SHP77 treated with DMSO at 0.1 percent for 48 hours (cell line): ENCODE measurements at places on chromosomes 4 and X.

- DNase-seq, result no peak
Measured at GRCh38 chrX:16814597-16814996, 28.3 kb downstream of the TXLNG start.

DNA sequence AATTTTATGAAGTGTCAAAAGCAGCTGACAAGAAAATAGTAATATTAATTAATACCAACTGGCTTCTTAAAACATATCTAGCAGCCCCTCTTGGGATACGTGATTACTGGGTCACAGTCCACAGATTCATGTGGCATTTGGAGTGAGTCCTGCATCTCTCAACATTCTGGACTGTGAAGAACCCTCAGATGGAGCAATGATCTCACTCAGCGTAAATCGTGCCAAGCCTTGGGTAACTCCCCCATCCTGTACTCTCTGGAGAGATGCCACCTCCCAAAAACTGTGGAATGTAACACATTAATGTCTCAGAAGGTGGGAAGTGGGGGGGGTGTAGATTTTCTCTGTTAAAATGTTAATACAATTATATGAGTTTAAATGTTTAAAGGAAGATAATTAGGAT, 118.2 kb upstream of the IQCM start:
- DNase-seq, result no peak

- peak; percentile 2 for DNase-seq
Measured at GRCh38 chrX:27336466-27337091, 126.6 kb downstream of the PPP4R3C start.

- no peak for DNase-seq
Measured at GRCh38 chrX:131572372-131573014, 28.6 kb downstream of the OR13H1 start.

DNA sequence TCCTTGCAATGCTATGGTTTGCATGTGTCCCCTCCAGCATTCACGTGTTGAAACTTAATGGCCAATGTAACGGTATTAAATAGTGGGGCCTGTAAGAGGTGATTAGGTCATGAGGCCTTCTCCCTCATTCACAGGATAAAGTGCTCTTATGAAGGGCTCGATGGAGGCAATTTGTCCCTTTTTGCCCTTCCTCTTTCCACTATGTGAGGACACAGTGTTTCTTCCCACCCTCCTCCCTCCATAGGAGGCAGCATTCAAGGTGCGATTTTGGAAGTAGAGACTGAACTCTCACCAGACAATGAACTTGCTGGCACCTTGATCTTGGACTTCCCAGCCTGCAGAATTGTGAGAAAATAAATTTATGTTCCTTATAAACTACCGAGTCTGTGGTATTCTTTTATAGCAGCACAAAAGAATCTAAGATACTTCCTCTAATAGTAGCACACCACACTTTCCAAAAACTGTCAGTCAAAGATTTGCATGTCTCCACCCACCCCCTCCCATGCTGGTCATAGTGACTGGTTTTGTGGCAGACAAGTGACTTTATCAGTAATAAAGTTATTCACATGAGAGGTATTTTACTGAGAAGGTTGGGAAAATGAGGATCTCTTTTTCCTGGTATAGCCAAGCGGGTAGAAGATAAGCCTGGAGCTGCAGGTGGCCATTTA, 113.5 kb upstream of the TTC29 start:
- DNase-seq, result no peak

DNA sequence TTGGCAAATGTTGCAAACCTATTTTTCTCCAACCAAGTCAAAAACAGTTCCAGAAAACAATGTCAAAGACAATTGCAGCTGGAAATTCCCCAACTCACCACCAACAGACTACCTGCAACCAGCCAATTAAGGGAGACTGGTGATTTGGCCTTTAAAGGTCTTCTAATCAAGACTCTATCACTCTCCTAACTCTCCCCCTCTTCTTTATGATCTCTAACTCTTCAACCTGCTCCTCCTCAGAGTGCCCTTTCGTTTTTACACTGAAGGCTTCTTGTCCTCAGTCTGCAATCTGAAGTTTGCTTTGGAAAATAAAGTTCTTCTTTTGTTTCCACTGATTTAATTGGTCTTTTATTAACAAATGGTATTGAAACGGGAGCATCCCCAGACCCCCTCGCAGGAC, 203.9 kb downstream of the TECRL start:
- no peak for DNase-seq

DNA sequence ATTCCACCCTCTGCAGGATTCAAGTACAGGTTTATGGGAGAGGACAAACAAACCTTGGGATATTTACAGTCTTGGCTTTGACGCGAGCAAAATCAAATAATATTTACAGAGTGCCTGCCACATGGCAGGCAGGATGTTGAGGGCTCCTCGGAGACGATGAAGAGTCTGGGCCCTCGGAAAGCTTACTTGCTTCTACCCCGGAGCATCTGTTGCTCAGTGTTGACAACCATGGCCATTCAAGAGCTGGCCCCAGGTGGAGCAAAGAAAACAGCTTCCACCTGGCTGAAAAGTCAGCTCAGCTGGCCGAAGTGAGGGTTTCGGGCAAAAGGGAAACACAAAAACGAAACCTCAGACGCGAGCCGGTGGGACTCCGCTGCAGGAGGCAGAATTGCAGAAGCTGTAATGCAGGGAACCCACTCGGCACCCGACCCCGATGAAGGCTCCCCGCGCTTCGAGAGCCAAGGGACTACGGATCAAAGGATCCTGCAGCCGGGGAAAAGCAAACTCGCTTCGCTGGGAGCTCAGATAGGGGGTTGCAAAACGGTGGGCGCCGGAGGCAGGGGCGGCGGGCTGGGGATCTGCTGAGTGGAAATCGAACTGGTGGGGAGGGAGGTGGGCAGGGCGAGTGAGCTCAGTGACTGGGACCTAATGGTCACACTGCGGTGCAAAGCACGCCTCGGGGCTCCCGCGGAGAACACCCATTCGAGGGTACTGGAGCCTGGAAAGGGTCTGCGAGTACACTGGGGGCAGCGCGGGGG, 805 bp downstream of the ATP8A1 start:
- no peak for DNase-seq

GRCh38 chr4:106478152-106478551, 109.6 kb upstream of the GIMD1 start:
- no peak for DNase-seq

DNA sequence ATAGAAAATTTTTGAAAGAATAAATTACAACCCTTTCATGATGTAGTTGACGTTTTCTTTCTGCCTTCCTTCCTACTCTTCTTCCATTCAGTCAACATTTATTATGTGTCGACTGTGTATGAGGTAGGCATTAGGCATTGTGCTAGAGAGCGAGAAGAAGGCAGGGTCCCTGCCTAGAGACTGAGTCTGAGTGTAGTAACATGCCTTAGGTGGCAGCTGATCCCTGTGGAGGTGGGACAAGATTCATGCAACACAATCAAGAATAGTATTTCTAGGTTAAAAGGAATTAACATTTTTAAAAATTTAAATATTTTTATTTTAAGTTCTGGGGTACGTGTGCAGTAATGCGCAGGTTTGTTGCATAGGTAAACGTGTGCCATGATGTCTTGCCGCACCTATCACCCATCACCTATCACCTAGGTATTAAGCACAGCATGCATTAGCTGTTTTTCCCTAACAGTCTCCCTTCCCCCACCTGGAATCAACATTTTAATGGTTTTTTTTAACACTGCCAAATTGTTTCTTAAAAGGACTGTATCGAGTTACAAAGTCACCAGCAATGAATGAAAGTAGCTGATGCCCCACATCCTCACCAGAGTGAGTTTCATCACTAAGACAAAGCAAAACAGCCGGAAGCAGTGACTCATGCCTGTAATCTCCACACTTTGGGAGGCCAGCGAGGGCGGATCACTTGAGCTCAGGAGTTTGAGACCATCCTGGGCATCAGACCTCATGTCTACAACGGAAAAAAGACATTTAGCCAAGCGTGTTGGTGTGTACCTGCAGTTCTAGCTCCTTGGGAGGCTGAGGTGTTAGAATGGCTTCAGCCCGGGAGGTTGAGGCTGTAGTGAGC, 84.0 kb downstream of the WWC2 start:
- no peak for DNase-seq

GRCh38 chr4:138242076-138242833, at the start of gene SLC7A11:
TSS of gene SLC7A11 (minus strand) at chr4:138242349. CDS start at chr4:138242069, 280 bp downstream.
- peak; percentile 79 for DNase-seq

- no peak for DNase-seq
Measured at GRCh38 chr4:79621061-79621460, 213.0 kb upstream of the GK2 start.

DNA sequence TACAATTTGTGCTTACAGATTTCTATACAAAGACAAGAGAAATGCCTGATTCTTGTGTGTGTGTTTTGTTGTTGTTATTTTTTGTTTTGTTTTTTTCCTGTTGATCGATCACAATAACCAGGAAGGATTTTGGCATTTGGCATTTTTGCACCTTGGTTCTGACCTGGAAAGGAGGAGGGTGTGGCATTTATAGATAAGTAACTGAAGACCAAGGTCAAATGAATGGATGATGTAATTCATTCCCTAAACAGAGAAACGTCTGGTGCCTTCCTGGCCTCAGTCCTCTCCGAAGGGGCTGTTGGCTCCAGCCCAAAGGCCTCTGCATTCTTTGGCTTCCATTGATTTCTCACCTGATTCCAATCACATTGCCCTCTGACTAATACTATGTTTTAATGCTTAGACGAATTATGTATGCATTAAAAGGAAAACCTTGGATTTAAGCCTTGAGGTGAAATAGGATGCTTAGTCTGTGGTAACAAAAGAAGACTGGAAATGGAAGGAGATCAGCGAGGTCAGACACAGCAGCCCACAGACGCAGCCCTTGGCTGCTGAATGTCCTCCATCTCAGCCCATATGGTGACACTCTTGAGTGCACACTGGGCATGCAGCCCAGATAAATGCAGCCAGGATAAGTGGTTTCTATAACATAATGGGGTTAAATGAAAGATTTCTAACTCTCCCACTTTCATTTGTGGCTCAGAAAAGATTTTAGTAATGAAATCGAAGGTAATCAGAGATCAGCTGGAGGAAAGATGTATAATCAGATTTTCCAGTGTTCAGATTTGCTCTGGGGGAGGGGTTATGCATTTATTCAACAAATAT, 60.5 kb upstream of the TRIM2 start:
- peak; percentile 23 for DNase-seq

DNA sequence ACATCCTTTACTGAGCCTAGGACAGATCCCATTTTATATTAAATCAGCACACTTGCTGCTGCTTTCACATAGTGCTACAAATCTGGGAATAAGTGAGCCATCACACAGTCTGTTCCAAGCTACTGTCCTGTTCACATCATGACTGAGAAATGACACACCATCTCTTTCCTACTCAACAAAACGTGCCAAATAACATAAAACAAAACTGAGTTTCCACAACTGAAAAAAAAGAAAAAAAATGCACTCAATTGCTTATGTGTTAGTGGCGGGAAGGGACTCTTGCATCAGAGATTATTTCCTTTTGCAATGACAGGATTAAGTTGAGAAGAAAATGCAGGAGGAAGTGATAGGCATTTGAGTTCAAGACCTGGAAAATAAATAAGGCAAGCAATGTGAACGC, 109.0 kb downstream of the SHROOM4 start:
- no peak for DNase-seq

- no peak for DNase-seq
Measured at GRCh38 chr4:98861100-98861884, 67.6 kb downstream of the EIF4E start.

DNA sequence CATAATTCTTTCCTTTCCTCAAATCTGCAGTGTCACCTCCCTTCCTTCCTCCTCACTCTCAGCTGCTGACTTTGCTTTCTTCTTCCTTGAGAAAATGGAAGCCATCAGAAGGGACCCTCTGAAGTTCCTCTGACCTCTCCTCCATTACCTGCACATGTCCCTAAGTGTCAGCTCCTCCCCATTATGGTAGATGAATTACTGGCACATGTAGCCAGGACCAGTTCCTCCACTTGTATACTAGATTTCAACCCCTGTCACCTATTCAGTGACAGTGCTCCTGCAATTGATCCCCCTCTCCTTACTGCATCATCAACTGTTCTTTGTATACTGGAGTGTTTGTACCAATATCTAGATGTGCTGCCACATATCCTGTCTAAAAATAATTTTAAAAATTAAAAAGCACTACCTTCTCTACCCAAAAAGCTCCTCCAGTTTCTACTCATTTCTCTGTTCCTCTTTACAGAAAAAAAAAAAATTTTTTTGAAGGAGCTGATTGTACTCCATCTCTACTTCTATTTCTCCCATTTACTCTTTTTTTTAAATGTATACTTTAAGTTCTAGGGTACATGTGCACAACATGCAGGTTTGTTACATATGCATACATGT, 78.6 kb downstream of the CLCN5 start:
- DNase-seq, result no peak

- no peak for DNase-seq
Measured at GRCh38 chr4:110196871-110197528, 1.4 kb downstream of the ELOVL6 start.
